ENCODE measurements at places on chromosomes 5 and 9. TPM values are rescaled to one million over a fixed set of nuclear protein-coding genes. Genes with fewer than 3 reads are reported as not detected.

Gene SHB
- 14.2 TPM for total RNA-seq

Gene PCA3
- not detected for total RNA-seq

Gene TRIM14
- total RNA-seq = 2.6 TPM

Gene ANKDD1B
- total RNA-seq = 1.1 TPM

Gene CENPK
- total RNA-seq = 2.7 TPM

Gene TAF11L10
- not detected for total RNA-seq

Measured in smooth muscle cell of bladder (primary cell).